AG10803 (cell line): ENCODE measurements at places on chromosomes 5 and 9.

DNA sequence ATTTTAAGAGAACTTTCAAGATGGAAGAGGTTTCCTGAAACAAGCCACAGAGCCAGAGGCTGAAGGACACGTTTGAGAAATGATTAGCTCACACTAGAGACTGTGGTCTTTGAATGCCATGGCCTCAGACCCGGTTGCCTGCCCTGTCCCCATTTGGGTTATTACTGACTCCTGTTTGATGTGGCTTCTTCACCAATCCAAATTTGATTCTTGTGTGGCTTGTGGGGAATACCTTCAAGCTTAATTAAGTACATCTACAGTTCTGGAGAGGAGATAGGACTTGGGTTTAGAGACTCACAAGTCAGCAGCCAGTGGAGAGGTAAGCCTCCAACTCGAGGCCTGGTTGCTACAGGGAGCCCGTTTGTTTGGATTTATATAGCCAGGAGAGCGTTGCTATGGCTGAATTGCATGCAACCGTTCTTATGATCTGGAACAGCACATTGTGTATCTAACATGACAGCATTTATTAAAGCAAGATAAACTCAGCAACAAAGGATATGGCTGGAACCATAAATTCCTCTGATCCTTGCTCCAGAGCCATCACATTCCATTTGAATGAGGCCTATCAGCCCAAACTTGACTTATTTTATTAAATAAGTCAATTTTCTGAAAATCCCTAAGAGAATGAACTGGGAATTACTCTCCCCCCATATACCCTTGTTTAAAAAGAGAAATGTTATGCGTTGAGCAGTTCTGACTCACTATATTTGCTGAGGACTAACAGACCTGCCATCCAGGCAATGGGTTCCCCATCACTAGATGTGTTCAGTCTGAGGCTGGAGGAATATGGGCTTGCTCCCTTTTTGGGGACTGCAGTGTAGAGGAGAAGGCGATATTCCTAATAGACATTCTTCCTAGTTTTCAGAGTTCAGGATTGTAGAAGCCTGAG, 88.4 kb upstream of the TNFSF8 start:
- peak; percentile 92 for DNase-seq

DNA sequence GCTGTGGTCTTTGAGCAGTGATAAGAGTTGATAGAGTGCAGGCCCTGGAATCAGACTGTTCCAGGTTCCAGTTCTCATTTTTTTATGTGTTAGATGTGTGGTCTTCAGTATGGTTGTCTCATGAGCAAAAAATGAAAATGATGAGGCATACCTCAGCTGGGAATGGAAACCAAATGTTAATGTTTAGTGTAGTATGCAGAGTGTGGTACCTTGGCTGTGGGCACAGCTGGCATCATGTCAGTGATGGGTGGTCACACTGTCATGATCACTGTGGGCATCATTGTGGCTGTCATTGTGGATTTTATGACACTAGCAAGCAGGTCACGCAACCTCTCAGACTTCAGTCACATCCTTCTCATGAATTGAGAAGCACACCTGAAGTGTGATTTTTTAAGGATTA, 6.4 kb downstream of the ABLIM3 start:
- DNase-seq: no peak

- no peak for DNase-seq
Observed at GRCh38 chr5:172315587-172316493, 32.3 kb upstream of the UBTD2 start.

DNA sequence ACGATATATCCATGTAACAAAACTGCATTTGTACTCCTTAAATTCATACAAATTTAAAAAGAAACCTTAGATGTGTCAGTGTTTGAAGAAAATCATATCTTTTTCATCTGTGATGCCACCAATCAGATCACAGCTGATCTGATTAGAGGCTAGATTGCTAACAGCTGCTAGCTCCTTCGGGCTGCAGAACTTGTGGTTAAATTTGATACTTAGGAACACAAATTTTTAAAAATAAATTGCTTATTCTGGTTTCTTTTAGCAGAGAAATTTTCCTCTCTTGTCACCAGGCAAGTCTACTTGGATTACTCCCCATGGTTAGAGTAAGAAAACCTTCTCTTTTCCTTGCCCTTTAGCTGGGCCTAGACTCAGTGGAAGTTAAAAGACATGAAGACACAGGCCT, 94.6 kb upstream of the RANBP6 start:
- DNase-seq: peak; percentile 8

DNA sequence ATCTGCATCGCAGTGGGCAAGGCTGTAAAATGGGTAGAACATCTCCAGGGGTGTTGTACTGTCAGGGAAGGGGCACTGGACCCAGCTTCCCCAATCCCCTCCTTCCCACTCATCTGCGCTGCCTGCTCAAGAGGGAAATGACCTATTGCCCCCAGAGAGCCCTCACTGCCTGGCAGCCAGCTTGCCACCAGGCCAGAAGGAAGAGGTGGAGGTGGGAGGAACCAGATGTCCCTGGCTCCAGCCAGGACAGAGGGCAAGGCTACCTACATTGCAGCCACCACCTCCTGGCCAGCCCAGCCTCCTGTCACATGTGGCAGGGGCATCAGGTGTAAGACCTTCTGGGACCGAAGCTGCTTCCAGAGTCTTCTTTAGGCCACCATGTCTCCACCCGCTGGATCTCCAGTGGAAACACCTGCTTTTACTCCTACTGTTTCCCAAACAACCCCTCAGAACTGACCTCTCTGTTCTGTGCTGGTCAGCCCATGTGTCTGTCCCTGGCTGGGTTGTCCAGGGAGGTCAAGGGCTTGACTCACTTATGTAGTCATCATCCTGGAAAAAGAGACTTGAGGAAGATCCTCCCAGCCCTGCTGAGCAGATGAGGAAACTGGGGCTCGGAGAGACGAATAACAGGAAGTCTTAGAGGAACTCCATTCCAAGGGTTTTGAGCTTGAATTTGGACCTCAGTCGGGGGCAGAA, 42.3 kb downstream of the JADE2 start:
- DNase-seq: peak; percentile 57

GRCh38 chr5:55929020-55929799, 65.6 kb downstream of the IL6ST start:
- DNase-seq: no peak

DNA sequence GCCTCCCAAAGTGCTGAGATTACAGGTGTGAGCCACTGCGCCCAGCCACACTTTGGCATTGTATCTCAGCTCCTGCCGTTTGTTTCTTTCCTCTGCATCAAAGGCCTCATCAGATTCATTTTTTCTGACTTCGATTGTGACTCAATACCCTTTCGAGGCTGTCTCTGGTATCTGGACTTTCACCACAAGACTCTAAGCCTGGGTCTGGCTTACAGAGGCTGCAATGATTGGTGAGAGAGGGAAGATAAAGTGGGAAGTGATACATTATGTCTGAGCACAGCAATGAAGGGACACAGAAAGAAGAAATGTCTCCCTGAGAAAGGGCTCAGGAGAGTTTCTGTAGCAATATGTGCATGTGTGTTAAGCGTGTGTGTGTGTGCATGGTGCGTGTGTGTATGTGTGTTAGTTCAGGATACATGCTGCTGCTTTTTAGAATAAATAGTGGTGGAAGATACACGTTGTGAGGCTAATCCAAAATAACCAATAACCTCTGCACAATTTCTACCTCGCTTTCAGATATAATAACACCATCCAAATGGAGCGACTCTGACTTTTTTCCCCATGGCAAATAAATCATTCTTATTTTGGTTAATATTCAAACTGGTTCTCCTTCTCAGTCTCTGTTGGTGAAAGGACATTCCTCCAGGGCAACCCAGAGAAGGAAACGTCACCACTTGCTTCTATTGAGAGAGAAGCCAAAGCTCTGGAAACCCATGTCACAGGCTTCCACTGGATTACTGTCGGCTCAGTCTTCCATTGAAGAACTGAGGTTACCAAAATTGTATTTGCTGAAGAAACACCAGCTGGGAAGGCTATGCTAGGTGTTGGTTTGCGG, 8.1 kb upstream of the DAB2 start:
- no peak for DNase-seq

- peak; percentile 11 for DNase-seq
Observed at GRCh38 chr9:5910413-5911057, 19.8 kb downstream of the MLANA start.

GRCh38 chr5:6556089-6556801, 76.6 kb downstream of the NSUN2 start:
- no peak for DNase-seq

DNA sequence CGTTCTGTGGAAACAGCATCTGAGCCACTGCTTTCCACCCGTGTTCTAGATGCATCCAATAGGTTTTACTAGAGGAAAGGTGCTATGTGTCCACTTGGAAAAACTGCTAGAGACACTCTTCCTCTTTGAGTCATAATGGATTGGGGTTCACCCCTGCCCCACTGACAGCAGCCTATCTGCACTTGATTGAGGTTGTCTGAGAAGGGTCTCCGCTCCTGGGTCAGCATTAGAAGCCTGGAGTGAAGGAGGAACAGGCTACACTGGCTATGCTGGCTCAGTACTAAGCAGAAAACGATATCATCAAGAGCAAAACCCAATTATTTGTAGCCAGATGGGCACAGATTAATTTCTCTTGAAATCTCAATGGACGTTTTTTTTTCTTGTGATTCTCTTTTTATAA, 152.6 kb upstream of the IQGAP2 start:
- no peak for DNase-seq

- no peak for DNase-seq
Observed at GRCh38 chr5:138986186-138986800, 111.2 kb upstream of the LRRTM2 start.

DNA sequence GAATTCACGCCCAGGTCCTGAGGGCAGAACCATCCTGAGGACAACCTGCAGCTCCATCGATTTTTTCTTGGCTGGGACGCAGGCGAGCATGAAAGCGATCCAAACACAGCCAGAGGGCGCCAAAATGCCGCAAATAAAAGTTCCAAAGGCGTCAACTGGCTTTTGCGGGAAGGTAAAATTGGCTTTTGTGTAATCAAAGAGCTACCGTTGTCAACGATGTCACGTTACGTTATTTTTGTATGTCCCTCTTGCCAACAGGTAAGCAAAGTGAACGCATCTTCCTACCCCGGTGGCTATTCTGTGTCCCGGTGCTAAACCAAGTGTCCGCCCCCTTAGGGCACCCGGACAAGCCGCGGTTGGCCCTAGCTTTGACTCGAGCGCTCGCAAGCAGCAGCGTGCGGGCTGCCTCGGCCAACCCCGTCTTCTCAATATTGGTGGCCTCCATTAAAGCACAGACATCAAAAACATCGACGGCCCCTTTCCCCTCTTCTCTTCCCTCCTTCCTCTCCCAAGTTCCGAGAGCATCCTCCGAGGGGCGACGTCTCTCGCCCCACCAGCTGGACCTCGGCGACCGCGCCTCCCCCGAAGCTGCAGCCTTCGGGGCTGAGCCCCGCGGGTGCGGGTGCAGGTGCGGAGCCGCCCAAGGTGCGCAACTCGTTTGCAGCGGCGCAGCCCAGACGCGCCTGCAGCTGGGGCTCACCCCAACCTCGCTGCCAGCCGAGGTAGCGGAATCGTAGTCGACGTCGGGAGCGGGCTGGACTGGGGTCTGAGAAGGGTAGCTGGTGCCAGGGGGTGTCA, 1.1 kb upstream of the BASP1 start:
- peak; percentile 70 for DNase-seq

DNA sequence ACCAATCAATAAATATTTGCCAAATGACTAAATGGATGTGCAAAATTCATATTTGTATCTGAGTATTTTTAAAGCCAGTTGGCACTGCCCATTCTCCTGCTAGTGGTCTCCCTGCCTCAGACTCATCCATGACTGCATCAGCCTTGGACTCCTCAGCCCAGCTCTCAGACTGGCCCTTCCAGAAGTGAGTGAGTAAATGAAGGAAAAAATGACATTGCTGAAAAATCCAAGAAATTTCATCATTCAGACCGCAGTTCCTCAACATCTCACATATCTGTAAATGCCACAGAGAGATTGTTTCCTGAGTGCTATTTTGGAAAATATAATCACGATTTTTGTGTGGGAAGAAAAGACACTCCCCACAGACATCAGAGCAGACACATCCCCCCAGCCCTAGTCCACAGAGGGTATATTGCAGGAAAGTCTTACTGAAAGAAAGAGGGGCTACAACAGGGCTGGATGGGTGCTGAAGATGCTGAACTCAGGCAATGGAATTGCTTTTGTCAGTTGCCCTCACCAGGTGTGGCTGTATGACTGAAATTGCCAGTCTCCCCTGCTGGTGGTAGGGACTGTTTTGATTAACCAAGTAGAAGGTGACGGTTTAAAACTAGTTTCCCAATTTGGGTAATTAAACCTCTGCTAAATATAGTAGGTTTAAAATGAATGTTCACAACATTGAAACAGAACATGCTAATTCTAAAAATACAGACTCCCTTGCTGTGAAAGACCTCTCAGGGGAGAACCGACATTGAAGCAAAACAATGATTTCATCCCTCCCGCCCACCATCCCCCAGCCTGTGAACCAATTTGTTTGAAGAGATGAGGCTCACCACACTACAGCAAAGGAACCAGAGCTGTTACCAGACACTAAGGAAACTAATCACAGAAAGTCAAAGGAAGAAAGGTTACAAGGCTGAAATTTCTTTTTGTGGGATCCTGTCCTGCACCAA, 158.8 kb downstream of the DEPDC1B start:
- DNase-seq: peak; percentile 75

GRCh38 chr9:110531776-110532175, 47.8 kb downstream of the SVEP1 start:
- peak; percentile 77 for DNase-seq

GRCh38 chr5:79109527-79110492, 1.8 kb upstream of the BHMT start:
- no peak for DNase-seq

- DNase-seq: no peak
Observed at GRCh38 chr9:136036050-136036449, 59.0 kb downstream of the NACC2 start.

DNA sequence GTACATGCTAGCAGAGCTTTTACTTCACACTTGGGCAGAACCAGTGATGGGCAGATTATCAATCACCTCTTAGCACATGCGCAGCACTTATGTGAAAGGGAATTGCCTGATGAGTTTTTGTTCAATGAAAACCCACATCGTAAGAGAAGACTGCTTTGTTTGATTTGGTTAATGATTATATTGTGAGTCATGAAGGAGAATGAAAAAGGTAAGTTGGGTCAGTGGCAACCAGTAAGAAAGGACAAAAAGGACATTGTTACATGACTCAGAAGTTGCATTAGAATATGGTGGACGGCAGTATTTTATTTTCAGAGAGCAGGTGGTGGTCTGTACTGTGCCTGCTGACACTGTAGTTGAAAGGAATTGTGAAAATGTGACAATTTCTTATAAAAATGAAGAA, 127.4 kb downstream of the AOPEP start:
- DNase-seq: no peak

GRCh38 chr5:157434096-157434495, 25.9 kb upstream of the NIPAL4 start:
- no peak for DNase-seq

- DNase-seq: no peak
Observed at GRCh38 chr5:34667705-34668104, 11.6 kb downstream of the RAI14 start.

GRCh38 chr9:19331877-19332276, 48.2 kb downstream of the RPS6 start:
- DNase-seq: no peak

DNA sequence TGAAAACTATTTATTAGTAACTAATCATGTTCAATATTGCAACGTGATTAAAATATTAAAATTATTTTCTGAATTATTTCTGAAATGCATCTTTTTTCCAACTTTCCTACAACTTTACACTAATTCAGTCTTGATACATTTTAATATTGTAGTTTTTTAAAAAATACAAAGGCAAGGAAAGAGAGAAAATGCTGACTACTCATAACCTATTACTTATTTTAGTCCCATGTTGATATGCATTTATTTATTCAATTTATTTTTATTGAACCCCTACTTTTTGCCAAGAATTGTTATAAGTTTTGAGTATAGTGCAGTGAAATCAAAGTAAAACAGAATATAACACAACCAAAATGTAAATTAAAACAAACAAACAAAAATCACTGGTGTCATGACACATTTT, 978.2 kb downstream of the CDH9 start:
- no peak for DNase-seq

GRCh38 chr9:129505270-129505902, 115.5 kb downstream of the C9orf50 start:
- DNase-seq: no peak
